ENCODE measurements at places on chromosomes 1 and 21.

- DNase-seq, result no peak
These were observed 3.3 kb upstream of the FAM78B start for GRCh38 chr1:166170075-166170474.

DNA sequence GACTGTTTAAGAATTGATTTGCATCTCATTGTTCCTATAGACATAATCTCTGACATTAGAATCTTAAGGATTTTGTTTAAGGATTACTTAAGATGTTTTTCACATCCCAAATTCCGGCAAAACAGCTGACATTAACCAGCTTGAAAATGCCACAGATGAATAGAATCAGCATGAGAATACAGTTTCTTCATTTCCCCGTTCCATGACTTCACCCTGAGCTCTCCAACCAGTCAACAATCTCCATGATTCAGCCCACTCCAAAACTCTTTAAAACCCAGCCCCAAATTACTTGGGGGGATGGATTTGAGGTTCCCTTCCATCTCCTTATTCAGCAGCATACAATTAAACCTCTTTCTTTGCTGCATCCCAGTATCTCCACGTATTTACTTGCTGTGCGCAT is 201.0 kb downstream of the LYPLAL1 start:
- DNase-seq, result no peak

GRCh38 chr1:24126018-24126671 is 14.2 kb upstream of the MYOM3 start:
- DNase-seq, result no peak

GRCh38 chr1:221720545-221720944 is 21.3 kb downstream of the DUSP10 start:
- DNase-seq, result no peak

GRCh38 chr1:192669174-192669573 is 33.2 kb downstream of the RGS13 start:
- DNase-seq, result no peak

- DNase-seq, result peak; percentile 78
These were observed 147.7 kb downstream of the DMRTA2 start for GRCh38 chr1:50275566-50275965.

- no peak for DNase-seq
These were observed 8.6 kb downstream of the AVPR1B start for GRCh38 chr1:206108635-206109034.

DNA sequence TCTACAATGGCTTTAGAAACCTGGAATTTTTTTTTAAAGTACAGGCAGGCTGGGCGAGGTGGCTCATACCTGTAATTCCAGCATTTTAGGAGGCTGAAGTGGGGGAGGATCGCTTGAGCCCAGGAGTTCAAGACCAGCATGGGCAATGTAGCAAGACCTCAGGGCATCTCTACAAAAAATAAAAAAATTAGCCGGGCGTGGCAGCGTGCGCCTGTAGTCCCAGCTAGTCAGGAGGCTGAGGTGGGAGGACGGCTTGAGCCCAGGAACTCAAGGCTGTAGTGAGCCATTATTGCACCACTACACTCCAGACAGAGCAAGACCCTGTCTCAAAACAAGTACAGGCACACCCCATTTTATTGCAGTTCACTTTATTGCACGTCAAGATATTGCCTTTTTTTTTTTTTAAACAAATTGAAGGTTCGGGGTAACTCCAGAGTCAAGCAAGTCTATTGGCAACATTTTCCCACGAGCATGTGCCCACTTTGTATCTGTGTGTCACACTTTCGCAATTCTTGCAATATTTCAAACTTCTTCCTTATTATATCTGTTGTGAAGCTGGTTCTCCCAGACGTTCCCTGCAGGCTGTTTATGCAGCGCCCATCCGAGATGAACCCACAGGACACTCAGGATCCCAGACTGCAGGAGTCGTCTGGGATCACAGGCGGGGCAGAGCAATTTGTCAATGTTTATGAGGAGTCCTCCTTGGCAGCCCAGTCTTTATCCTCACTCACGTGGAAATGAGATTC is 4.7 kb downstream of the HES2 start:
- no peak for DNase-seq

DNA sequence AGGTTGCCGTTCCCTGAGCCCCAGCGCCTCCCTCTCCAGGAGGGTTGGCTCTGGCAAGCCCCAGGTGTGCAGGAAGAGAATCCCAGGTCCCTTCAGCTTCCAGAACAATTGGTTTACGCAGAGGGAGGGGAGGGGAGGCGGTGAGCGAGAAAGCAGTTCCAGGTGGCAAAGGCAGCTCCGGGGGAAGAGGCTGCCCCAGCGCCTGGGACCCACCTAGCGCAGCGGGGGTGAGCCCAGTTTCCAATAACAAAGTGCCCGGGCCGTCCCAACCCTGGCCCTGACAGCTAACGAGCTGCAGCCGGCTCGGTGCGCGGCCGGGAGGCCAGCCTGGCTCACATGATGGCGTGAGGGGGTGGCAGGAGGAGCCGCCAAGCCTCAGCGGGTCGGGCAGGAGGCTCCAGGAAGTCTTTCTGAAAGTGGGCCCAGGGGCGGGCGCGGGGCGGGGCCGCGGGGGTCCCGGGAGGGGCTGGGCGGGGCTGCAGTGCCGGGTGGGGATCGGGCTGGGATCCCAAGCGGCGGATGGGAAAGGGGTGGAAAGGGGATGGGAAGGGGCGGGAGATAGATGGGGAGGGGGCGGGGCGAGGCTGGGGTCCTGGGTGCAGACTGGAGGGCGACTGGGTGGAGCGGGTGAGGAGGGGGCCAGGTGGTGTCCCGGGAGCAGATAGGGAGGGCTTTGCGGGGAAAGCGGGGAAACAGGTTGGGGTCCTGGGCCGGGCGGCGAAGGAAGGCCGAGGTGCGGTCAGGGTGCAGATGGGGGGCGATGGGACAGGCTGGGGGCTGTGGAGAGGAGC is 22.8 kb downstream of the DHRS3 start:
- no peak for DNase-seq

DNA sequence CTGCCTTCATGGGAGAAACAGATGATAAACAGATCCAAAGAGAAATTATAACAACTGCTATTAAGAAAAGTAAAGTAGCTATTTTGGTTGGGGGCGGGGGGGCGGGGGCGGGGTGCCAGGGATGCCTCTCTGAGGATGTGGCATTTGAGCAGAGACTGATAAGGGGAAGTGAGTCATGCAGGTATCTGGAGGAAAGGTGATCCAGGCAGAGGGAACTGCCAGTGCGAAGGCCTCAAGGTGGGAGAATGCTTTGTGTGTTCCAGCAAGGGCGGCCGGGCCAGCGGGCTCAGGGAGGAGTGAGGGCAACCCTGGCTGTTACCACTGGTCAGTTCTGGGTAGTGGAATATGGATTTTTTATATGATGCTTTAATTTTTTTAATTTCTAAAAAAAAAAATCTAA is 7.0 kb upstream of the TNFRSF1B start:
- no peak for DNase-seq

DNA sequence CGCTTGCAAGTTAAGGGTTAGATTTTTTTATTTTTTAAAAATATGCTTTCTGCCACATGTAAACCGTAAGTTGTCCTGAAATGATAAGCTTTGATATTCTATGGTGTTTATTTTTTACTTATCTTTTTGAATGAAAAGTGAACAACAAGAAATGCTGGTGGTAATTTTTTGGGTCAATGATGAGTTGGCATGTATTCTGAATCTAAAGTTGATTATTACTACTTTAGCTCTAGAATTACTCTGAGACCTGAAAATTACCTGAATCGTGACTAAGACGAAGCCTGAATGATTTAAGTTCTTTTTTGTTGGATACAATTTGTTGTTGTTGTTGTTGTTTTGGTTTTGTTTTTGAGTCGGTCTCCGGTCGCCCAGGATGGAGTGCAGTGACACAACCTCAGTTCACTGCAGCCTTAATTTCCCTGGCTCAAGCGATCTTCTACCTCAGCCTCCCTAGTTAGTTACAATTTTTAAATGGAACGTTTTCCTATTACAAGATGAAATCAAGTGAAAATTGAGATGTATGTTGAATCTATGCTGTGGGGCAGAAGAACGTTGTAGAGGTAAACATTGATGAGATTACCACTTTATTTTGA is 941 bp downstream of the RABGGTB start:
- no peak for DNase-seq

DNA sequence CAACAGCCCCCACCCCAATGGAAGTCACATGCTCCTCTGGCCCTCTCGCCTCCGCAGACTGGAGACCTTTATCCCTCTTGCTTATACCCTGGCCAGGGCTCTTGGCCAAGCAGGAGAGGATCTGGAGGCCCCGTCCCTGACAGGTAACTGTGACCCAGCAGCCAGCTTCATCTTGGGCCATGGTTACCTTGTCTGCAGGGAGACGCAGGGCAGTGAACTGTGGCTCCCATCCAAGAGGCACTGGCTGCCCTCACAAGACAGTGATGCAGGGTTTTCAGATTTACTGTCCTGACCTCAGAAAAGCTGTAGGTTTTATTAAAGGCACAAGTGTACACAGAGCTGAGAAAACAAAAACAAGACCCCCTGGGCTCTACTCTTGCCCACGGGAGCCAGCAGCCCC is 96.7 kb upstream of the KLHDC7A start:
- DNase-seq, result no peak

- no peak for DNase-seq
These were observed 147.1 kb downstream of the PGBD5 start for GRCh38 chr1:230278871-230279582.

- no peak for DNase-seq
These were observed 12.6 kb upstream of the PCBP3 start for GRCh38 chr21:45630876-45631275.

DNA sequence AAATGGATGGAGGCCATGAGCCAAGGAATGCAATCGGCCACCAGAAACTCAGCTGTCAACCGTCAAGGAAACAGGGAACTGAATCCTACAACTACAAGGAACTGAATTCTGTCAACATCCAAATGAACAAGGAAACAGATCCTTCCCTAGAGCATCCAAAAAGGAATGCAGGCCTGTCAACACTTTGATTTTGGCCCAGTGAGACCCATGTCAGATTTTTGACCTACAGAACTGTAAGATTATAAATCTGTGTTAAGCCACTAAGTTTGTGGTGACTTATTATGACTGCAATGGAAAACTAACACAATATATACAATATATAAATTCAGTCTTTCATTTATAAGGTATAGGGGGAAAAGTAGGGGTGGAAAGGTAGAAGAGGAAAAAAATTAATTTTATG is 55.3 kb downstream of the SHCBP1L start:
- no peak for DNase-seq

- no peak for DNase-seq
These were observed 60.0 kb upstream of the ATP5PO start for GRCh38 chr21:33975548-33976081.

DNA sequence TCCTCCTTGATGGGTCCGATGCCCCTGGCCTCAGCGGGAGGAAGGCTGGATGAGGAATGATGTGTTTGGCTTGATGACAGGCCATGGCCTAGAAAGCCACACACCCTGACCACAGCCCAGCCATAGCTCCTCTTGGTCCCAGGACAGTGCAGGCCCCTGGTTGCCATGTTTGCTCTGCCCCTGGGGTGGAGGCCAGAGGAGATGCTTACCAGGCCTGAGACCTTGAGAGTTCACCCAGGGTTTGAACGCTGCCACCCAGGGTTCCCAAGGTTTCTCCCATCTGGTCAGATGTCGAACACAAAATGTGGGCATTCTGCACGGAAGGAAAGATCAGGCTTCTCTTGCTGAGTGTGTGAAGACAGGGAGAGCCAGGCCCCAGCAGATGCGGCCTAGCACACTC is 2.6 kb downstream of the C1orf226 start:
- no peak for DNase-seq

- no peak for DNase-seq
These were observed 48.8 kb upstream of the CAMK1G start for GRCh38 chr1:209534496-209535250.

DNA sequence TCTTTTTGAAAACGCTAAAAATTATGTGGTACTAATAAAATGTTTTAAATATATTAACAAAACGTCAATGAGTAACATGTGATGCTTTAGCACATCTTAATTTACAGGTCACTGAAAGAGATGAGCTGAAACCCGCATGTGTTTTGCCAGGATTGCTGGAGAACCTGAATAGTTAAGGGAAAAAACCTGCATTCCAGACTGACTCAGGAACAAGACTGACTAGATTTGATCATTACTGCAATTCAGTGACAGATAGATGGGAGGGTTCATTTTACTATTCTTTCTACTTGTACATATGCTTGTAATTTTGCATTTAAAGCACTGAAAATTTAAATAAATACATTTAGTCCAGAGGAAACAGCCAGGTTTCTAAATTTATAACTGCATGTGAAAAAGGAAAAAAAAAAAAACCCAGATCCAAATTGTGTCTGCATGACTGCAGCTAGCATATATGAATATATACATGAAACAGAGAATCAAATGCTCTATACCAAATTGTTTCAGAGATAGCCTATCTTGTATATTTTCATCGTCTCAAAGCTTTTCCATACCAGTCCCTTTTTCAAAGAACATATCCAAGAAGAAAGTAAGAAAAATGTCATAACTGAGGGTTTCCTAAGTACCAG is 71.7 kb downstream of the APP start:
- no peak for DNase-seq

GRCh38 chr21:14685568-14685967 is 139.5 kb upstream of the SAMSN1 start:
- DNase-seq, result no peak

DNA sequence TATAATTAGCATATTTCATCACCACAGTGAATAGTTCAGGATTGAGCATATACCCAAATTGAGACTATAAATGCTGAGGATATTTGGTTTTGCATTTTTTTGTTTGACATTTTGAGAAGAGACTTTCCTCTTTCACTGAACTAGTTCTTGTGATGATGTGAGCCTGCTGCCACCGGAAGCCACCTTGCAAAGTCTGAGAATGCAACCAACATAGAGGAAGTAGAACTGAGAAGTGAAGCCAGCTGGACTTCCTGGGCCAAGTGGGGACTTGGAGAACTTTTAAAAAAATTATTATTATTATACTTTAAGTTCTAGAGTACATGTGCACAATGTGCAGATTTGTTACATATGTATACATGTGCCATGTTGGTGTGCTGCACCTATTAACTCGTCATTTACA is 102.3 kb downstream of the RPE65 start:
- DNase-seq, result no peak

GRCh38 chr1:170355267-170355801 is 176.6 kb upstream of the GORAB start:
- DNase-seq, result no peak

DNA sequence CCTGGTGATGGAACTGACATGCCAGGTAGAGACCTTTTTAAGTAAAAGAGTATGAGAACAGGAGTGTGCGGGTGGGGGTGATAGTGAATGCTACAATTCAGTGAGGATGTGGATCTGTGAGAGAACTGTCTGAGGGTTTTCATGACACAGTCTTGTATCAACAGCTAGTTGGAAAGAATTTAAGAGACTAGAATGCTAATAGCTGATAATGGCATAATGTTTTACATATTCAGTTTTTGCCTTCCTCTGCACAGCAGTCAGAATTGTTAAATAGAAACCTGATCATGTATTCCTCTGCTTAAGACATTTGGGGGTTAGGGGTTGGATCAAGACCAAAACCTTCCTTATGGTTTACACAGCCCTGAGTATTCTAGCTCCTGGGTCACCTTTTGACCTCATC is 152.8 kb upstream of the ZRANB2 start:
- no peak for DNase-seq

- peak; percentile 35 for DNase-seq
These were observed 28.5 kb upstream of the RLF start for GRCh38 chr1:40132383-40133311.

GRCh38 chr1:175576865-175577264 is 166.5 kb downstream of the TNR start:
- no peak for DNase-seq

Data from SK-N-DZ (cell line).